ENCODE measurements at places on chromosomes 12 and 14. TPM values are rescaled to one million over a fixed set of nuclear protein-coding genes. Genes with fewer than 3 reads are reported as not detected.

Gene ERH
- 61.7 TPM for total RNA-seq

Gene LAG3
- 0.31 TPM for total RNA-seq

Gene GALNT16
- total RNA-seq = not detected

Gene TSHR
- 0.21 TPM for total RNA-seq

Gene TRHDE
- total RNA-seq = 0.21 TPM

Gene B4GALNT1
- under 0.01 TPM for total RNA-seq

Gene GLI1
- 0.10 TPM for total RNA-seq

Gene PCED1B
- 10.0 TPM for total RNA-seq
